ENCODE measurements at places on chromosomes 16 and 17. TPM values are rescaled to one million over a fixed set of nuclear protein-coding genes. Genes with fewer than 3 reads are reported as not detected.
A peak's percentile ranks its signal among the peaks of the same experiment; 100 is the strongest.

Gene CFAP97D1
- total RNA-seq: not detected

DNA sequence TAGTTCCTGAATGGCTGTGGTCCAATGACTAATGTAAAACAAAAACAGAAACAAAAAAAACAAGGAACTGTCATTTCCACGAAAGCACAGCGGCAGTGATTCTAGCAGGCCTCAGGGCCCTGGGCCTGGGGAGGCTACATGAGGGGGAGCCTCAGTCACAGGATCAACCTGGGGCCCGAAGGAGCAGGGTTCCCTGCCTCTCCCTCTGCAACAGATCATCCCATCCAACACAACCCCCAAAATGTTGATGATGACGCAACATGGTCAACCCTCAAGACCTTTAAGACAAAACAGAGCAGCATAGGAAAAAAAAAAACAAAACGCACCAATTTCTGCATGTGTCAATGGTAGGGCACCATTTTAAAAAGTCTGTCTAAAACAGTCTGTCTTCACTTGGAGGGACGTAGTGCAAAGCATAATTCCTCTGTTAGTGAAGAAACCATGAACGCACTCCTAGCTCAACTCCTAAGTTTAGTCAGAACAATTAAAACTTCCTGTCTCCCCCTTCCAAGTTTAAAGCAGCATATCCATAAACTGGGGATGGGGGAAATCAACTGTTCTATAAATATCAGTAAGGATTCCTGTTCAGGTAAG is 32.3 kb downstream of the AXIN2 start:
- no peak for DNase-seq

Gene GP1BA
- not detected for total RNA-seq

DNA sequence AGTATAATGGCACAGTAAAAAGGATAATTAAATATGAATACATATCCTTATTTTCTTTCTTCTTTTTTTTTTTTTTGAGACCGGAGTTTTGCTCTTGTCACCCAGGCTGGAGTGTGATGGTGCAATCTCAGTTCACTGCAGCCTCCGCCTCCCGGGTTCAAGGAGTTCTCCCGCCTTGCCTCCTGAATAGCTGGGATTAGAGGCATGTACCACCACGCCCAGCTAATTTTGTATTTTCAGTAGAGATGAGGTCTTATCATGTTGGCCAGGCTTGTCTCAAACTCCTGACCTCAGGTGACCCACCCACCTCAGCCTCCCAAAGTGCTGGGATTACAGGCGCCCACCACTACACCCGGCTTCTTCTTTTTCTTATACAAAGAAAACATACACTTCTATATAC is 12.0 kb downstream of the GABARAPL2 start:
- no peak for DNase-seq

Gene ZSCAN10
- total RNA-seq: not detected

DNA sequence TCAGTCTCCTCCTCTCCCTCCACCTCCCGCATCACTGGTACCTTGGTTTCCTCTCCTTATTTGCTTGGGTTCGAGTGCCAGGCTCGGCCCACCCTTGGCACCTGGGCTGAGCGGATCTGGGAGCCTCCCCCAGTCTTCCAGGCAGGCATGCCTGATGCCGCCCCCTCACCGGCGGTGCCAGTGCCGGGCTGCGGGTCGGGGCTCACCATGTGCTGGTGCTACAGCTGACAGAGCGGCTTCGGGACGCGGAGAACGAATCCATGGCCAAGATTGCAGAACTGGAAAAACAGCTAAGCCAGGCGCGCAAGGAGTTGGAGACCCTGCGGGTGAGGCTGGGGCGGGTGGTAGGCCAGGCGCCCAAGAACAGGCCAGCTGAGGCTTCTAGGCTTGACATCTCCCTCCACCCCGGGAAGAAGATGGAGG is 19.2 kb downstream of the FMNL1 start:
- DNase-seq: no peak

GRCh38 chr16:55678161-55678821 is 22.5 kb downstream of the SLC6A2 start:
- no peak for DNase-seq

- peak; percentile 91 for DNase-seq
These were observed 622 bp downstream of the CUEDC1 start for GRCh38 chr17:57954397-57955182.

- no peak for DNase-seq
These were observed 110.7 kb upstream of the IRX3 start for GRCh38 chr16:54397190-54397835.

Gene HS3ST3B1
- 1.5 TPM for total RNA-seq

DNA sequence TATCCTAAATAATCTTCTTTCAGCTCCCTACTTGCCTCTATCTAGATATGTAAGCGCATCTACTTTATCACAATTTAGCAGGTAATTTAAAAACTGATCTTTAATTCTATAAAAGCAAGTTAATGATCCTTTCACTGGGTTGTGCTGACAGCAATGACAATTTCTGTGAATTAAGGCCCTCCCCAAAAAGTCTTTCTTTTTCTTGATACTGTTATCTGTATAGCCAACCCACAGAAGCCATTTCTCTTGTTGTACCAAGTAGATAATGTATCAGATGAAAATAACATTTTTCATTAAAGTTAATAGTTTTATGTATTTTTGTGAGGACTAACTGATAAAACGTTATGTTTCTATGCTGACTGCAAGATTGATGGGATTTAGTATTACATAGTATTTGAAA is 3.8 kb downstream of the ZPBP2 start:
- no peak for DNase-seq

DNA sequence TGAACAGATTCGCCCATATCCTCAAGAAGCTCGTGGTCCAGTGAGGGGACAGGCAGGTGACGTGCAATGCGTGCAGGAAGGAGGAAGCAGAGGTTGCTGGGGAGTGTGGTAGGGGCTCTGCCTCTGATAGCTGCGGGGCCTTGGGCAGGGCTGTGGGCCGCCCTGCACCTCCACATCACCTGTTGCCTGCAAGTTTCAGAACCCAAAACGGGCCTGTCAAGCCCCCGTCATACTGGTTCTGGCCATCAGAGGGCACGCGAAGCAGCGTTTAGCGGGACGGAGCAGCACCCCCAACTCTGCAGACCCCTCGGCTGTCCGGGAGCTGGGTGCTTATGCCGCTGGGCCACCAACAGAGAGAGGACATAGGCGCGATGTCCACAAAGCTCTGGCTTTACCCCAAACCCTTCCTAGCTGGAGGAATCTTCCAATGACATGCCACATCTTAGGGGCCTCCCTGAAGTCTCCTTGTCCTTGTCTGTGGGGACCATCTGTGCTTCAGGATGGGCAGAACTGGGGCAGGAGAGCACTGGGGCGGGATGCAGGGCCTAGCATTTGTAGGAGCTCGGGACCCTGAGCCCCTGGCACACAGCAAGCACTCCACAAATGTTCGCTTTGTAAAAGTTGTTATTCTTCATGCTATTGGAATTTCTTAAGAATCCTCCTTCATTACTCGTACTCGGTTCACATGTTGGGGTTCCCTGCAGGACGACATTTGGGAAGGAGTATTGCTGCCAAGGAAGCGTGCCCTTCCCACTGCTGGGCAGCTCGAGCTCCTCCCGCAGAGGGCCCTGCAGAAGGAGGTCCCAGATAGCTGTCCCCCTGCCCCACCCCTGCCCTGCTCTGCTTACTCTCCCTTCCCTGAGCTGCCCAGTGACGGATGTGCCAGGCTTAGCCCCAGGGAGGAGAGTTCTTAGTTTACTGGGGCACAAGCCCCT is 64.3 kb downstream of the CNGB1 start:
- DNase-seq: no peak

DNA sequence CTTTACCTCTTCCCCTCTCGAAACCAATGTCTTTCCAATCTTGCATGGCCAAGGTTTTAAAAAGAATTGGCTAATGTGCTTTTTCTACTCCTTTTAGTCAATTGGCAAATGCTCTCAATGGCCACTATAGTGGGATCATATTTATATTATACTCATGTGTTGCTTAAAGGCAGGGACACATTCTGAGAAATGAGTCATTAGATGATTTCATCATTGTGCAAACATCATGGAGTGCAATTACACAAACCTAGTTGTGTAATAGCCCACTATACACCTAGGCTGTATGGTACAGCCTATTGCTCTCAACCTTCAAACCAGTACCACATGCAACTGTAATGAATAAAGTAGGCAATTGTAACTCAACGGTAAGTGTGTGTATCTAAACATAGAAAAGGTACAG is 180.9 kb downstream of the HS3ST3A1 start:
- DNase-seq: no peak

- no peak for DNase-seq
These were observed 53.4 kb downstream of the CACNG3 start for GRCh38 chr16:24309258-24310142.

Gene AGRP
- total RNA-seq: not detected

DNA sequence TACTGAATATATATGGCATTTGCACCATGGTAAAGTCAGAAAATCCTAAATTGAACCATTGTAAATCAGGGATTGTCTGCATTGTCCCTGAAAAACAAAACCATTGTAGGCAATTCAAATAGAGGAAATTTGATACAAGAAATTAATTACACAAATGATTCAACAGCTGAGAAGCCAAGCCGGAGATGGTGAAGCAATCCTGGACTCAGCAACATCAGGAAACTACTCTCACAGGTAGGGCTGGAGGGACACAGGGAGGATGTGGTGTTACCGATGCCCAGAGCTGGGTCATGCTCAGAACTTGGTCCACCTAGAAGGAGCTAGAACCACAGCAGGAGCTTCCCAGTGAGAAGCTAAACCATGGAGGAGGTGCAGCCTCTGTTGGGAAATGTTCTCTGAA is 18.5 kb upstream of the SCNN1B start:
- no peak for DNase-seq

DNA sequence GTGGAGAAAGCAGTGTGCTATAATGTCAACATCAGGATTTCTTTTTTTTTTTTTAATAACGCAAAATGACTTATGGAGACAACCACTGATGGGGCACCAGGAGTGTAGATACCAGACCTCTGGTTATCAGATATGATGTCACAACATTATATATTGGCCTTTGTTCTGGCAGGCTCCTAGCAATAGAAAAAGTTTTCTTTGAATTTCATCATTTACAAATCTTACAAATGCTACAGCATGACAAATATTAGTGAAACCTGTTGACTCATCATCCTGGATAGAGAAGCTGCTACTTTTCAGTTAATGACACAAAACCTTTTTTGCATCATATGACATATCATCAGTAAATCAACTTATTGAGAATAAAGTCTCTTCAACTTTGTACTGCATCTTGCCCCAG is 6.1 kb downstream of the THUMPD1 start:
- no peak for DNase-seq

Gene HOXB13
- not detected for total RNA-seq

Gene TBX2
- 13.1 TPM for total RNA-seq

DNA sequence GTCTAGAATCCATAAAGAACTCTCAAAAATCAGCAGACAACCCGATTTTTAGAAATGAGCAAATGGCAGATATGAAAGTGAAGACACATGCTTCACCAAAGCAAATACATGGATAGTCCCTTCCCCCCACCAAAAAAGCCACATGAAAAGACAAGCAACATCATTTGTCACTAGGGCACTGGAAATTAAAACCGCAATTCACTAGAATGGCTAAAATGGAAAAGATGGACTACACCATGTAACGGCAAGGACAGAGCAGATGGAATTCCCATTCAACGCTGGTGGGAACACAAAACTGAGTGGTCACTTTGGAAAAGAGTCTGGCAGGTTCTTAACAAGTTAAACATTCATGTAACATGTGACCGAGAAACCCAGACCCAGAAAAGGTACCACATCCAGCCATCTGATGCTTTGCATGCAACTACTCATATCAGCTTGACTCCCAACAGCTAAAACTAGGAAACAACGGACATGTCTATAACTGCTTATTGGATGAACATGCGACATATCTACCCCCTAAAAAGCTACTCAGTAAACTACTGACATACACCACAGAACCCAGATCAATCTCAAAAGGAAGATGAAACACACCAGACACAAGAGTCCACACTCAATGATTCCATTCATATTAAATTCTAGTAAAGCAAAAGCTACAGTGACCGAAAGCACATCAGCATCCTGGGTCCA is 132.6 kb downstream of the ZNF778 start:
- DNase-seq: no peak

Gene WNT9B
- total RNA-seq: 0.13 TPM

Gene RNF222
- total RNA-seq: not detected

Gene EVPLL
- not detected for total RNA-seq

- DNase-seq: no peak
These were observed 3.3 kb upstream of the RSAD1 start for GRCh38 chr17:50475362-50475761.

Gene CX3CL1
- 11.6 TPM for total RNA-seq
